Epithelial cell of proximal tubule (primary cell): ENCODE measurements at places on chromosomes 16 and 17. TPM values are rescaled to one million over a fixed set of nuclear protein-coding genes. Genes with fewer than 3 reads are reported as not detected.

- no peak for DNase-seq
Observed at GRCh38 chr17:1709971-1710806, at the start of gene TLCD2. Gene TLCD2 (minus strand): TSS chr17:1710377. CDS start chr17:1710242, 135 bp downstream.

Gene OVCA2
- total RNA-seq = 55.4 and 60.9 TPM in 2 replicates

DNA sequence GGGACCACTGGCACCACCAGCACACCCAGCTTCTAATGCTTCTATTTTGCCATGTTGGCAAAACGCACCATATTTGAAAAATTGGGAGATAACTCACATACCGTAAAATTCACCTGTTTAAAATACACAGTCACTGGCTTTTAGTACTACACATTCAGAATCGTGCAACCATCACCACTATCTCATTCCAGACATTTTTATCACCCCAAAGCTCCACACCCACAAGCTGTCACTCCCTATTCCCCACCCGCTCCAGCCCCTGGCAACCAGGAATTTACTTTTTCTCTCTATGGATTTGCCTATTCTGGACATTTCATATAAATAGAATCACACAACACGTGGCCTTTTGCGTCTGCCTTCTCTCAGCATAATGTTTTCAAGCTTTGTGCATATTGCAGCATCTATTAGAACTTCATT lies 25.0 kb downstream of the PPL start:
- no peak for DNase-seq

Gene TPSD1
- total RNA-seq = not detected in 2 replicates

Gene UBALD2
- 24.5 and 26.3 TPM in 2 replicates for total RNA-seq

GRCh38 chr17:61135782-61136181 lies 263.9 kb upstream of the TBX2 start:
- no peak for DNase-seq

GRCh38 chr16:26263406-26263805 lies 571.6 kb downstream of the HS3ST4 start:
- DNase-seq = no peak

DNA sequence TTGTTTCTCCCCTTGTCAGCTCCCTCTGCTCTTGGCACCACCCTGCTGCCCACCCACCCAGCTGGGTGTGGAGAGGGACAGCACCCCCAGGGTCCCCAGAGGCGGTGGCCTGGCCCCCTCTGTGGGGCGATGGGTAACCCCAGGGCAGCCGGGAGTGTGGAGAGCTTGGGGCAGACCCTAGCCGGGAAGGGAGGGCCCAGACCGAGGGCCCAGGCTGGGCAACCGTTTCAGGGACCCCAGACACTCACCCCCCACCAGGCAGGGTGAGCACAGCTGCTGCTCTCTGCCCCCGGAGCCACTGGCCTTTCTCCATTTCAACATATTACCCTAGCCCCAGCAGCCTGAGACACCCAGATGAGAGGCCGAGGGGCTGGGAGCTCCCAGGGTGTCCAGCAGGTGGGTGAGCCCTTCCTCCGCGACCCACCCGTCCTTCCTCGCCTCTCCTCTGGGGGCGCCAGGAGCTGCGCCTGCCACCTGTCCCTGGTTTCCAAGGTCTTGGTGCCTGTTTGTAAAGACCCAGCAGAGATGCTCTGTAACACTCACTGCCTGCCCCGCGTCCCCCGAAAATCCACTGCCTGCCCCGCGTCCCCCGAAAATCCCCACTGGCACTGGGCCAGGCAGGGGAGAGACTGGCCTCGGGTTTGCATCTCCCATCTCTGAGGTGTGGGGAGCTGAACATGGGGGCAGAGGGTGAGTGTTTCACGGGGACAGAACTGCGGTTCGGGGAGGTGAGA lies 45.4 kb downstream of the BAHCC1 start:
- DNase-seq = no peak

Gene LHX1
- 43.1 and 51.9 TPM in 2 replicates for total RNA-seq

Gene ETV4
- 48.3 and 63.9 TPM in 2 replicates for total RNA-seq

DNA sequence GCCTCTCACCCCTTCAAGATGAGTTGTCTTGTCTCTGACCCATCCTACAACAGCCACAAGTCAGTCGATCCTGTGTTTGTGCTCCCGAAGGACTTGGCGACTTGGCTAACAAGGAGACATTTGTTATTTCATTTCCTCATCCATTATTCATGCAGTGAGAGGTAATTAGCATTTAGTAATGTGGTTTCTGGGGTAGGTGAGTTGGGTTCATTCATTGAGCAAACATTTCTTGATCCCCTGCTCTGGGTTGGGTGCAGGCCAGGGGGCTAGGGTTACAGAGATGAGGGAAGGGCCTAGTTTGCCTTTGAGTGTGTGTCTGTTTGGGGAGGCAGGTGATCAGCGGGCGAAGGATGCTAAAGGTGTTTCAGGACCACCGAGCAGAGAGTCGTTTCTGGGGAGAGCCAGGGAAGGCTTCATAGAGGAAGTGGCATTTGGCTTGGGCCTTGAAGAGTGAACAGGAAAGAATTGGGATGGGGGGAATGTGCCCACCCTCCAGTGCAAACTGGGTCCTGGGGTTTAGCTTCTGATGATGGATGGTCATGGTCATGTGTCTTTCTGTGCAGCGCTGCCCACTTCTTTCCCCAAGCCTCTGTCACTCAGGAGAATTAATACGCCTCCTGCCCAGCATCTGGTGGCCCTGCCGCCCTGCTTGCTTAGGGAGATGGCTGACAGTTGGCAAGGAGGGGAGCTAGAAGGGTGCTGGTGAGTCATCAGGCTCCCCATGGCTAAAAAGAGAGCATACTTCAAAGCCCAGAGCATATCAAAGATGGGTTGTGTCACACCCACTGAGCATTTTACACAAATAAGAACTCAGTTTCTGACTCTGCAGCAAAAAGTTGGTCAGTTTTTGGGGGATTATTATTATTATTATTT lies 38.5 kb downstream of the MSI2 start:
- DNase-seq = no peak

Gene CCL7
- total RNA-seq = 0.17 TPM in 1 of 2 replicates, not detected in the other

GRCh38 chr17:497241-498034 lies 144.8 kb upstream of the RPH3AL start:
- DNase-seq = no peak
